Right ventricle myocardium superior (tissue), 1 donor: ENCODE measurements at places on chromosomes 6 and 20.
A peak's percentile ranks its signal among the peaks of the same experiment; 100 is the strongest.

DNA sequence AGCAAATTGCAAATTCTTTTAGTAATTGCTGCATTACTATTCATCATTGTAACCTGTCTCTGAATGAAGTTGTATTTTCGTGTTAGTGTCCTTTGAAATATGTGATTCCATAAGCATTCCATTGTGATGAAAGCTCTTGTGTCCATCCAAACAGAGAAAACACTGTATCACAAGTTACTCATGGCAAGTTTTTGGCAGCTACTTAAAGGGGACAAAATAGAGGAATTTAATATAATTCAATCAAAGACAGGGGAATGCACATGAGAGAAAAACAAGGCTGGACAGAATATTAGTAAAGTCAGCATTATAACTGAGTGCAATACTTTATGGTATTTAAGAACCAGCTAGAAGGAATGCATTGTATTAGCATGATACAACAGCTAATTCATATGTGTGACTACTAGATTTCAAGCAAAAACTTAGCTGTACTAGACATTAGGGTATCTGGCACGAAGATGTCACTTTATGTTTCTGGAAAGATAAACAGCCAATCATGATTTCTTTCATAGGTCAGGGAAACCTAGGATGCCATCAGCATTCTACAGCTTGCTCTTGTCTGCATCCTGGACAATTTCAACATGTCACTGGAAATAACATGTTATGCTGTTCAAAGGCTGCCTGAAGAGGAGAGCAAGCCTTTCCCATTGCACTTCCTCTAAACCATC is 270.6 kb upstream of the MARCKS start:
- no peak for DNase-seq

DNA sequence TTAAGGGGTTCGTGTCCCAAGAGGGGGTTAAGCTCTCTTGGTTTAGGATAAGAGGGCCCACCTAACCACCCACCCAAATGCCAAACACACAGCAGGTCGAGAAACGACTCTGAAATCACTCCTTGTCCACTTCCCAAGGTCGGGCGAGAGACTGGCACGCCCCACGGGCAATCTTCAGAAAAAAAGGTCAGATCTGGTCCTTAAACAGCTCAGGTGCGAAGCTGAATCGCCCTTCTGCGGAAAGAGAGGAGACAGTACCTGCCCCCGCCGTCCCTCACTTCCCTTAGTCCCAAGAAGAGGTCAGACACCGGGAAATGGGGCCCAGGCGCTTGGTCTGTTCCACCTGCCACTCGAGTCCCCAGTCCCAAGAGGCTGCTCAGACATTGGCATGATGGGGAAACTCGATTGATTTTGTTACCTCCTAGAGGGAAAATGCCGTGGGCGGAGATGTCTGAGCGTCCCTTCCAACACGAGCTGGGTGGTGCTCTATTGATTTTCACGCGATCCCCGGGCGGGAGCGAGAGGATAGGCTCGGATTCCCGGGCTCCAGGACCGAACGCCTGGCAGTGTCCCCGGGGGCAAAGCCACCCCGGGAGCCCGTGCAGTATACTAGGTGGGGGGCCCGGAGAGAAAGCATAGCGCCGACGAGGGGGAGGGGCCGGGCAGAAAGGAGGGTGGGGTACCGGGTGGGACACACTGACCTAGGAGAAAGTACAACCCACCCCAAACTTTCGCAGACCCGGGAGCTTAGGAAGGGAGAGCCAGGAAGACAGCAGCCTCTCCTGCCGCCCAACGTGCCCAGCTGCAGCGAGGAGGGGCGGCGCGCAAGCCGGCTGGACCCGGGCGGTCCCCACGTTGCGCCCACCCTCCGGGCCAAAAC is 1.1 kb upstream of the SAMD5 start:
- no peak for DNase-seq

- no peak for DNase-seq
Observed at GRCh38 chr20:35620818-35621559, 5.4 kb downstream of the SPAG4 start.

DNA sequence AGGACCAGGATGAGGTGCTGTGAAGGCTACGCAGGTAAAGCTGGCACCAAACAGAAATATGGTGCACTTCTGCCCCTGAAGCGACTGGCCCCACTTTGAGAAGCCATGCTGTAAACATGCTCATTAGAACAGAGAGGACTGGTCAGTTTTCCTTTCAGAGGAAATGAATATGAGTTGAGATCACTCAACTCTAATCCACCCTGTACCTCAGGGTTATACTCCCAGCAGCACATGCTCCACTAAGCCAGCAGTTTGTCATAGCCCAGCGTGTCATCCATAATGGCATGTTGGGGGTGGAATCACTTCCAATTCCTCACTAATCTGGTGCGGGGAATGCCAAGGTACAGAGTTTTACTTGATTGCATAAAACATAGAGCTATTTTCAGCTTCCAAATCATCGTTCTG is 98.1 kb downstream of the HIVEP2 start:
- DNase-seq = peak; percentile 42

- DNase-seq = peak; percentile 92
Observed at GRCh38 chr20:63653041-63653973, at the start of gene STMN3. Gene STMN3 (minus strand): TSS chr20:63653424. CDS start chr20:63653345, 79 bp downstream.

- no peak for DNase-seq
Observed at GRCh38 chr6:168638468-168639271, 197.7 kb downstream of the SMOC2 start.

- no peak for DNase-seq
Observed at GRCh38 chr6:133595111-133595761, 293.7 kb upstream of the TCF21 start.

DNA sequence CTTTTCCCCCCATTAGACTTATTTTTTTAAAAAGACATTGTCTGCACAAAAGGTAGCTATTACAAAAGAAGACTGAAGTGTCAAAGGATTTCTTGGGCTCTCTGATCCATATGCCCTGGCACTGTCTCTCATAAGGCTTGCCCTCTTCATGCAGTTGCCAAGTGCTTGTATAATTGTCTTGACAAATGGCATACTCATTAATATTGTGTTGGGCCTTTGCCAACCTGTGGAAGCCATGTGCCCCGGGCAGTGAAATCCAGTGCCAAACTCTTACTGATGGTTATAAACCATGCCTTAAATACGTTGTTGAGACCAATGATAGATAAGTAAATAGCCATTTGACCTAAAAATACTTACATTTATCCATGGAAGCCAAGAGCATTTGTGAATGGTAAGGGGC is 98.1 kb downstream of the FARS2 start:
- no peak for DNase-seq

DNA sequence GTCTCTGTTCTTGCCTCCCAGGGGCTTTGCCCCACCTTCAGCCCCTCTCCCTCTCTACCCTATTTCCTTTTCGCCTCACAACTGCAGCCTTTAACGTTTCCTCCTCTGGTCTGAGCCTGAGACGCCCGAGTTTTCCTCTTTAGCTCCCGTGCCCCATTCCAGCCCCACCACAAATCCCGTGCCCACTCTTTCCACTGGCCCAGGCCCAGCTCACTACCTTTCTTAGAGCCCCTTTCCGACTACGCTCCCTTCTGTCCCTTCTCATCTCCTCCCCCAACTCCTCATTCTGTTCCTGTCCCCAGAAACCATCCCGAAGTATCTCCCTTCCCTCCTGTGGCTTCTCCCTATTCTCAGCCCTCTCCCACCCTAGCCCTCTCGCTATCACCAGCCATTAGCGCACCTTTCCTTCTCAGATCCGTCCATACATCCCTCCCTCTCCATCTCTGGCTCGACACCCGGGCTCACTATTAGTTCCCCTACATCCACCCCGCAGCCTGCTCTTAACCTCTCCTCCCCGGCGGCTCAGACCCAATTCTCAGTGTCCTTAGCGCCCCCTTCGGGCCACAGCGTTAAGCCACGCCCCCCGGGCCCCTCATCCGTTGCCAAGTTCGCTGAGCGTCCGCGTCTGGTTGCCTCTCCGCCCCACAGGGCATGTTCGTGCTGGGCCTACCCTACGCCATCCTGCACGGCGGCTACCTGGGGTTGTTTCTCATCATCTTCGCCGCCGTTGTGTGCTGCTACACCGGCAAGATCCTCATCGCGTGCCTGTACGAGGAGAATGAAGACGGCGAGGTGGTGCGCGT is 2.7 kb downstream of the SLC32A1 start:
- no peak for DNase-seq
